ENCODE measurements at places on chromosomes 13 and 19.

- DNase-seq: no peak
Observed at GRCh38 chr19:3441986-3442329, 38.4 kb downstream of the SMIM24 start.

DNA sequence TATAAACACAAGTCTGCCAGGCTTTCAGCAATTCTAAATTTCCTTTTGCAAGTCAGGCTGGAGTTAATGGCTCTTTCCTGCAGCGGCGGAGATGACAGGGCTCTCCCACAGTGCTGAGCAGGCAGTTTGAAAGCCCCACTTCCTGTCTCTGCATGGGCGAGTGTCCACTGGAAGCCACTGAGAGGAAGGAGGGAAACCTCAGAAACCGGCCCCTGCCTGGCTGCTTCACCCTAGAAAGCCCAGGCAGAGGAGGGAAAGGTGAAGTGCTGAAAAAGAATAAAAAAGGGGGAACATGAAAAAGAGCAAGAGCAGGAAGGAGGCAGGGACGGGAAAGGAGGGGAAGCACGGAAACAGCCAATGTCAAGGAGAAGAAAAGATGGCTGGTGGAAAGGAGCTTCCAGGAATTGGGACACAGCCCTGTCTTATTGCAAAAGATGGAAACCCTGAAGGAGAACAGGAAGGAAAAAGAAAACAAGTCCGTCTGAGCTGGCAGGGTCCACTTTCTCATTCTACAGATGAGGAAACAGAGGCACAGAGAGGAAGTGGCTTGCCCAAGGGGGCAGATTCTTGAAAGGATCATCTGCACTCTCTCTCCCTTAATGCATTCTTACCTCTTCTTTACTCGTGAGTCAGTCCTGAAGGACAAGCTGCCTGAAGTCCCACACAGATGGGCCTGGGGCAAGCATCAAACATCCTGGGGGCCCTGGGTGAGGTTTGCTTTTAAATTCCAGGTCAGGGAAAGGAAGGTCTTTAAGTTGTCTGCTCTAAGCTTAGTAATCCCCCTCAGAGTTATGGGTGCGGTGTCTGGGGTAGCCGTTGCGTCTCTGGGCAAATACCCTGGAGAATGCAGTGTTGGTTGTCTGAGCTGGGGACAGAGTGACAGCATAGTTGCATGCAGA, 38.8 kb upstream of the ALOX5AP start:
- peak; percentile 61 for DNase-seq

GRCh38 chr13:100176801-100177400, 88.0 kb downstream of the PCCA start:
- DNase-seq: no peak

GRCh38 chr13:92187378-92187989, 789.1 kb downstream of the GPC5 start:
- DNase-seq: peak; percentile 78

DNA sequence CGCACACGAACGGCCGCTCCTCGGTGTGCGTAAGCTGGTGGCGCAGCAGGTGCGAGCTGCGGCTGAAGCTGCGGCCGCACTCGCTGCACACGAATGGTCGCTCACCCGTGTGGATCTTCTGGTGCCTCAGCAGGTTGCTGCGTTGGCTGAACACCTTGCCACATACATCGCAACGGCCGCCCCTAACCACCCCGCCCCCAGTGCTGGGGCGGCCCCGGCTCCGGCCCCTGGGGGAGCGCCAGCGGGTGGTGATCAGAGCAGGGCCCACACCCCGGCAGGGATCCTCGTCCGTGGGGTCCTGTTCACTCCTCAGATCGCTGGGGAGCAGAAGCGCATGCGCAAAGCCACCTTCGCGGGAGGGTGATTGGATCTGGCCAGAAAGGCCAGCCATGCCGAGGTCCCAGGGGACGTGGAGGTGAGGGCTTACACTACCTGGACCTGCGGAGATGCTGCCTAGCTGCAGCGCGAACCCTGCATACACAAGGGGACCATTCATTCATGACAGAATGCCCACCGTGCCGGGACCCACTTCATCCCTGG, 4.7 kb upstream of the UBE2M start:
- DNase-seq: peak; percentile 90

GRCh38 chr13:40271271-40271885, 395.1 kb downstream of the FOXO1 start:
- no peak for DNase-seq

GRCh38 chr19:11964496-11964857, 363 bp upstream of the ZNF763 start:
- no peak for DNase-seq

DNA sequence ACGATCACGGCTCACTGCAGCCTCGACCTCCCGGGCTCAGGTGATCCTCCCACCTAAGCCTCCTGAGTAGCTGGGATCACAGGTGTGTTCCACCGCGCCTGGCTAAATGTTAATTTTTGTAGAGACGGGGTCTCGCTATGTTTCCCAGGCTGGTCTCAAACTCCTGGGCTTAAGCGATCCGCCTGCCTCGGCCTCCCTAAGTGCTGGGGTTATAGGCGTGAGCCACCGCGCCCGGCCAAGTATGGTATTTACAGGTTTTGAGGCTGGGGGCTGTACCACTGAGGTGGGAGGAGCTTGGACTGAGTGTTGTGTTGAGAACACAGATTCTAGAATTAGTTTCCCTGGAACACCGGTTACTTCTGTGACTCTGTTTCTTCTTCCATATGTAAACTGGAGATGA, 452 bp upstream of the PPM1N start:
- DNase-seq: no peak

GRCh38 chr13:110161112-110161882, 145.7 kb downstream of the COL4A1 start:
- no peak for DNase-seq

Measured in spinal cord (tissue), 10 donors.